ENCODE measurements at places on chromosomes 12 and 14.

DNA sequence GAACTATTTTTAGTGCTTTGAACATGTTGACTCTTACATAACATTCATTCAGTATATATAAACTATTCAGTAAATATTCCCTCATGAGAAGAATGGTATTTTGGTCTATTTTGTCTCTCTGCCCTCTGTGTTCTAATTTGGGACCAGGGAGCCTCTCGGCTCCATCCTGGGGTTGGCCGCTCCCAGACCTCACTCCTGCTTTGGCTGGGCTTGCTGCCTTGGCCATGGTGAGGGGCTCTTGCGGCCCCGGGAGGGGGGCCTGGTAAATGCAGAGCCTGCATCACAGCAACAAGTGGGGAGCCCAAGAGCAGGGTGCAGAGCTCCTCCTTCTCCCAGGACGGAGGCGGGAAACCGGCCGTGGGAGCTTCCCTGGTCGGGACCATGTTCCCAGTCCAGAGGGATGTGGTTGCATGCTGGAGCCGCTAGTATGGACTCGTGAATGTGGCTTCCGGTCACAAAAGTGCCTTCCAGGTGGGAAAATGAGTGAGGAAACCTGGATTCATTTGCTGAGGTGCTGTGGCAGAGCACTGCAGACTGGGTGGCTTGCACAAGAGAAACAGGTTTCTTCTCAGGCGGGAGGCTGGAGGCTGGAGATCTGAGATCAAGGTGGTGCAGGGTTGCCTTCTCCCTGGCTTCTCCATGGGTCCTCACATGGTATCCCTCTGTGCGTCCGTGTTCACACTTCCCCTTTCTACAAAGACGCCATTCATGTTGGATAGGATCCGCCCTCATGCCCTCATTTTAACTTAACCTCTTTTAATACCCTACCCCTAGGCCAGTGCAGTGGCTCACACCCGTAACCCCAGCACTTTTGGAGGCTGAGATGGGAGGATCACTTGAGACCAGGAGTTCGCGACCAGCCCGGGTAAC, 250.2 kb downstream of the CACNA1C start:
- no peak for DNase-seq

GRCh38 chr14:81298122-81298521, 77.4 kb upstream of the GTF2A1 start:
- DNase-seq: no peak

DNA sequence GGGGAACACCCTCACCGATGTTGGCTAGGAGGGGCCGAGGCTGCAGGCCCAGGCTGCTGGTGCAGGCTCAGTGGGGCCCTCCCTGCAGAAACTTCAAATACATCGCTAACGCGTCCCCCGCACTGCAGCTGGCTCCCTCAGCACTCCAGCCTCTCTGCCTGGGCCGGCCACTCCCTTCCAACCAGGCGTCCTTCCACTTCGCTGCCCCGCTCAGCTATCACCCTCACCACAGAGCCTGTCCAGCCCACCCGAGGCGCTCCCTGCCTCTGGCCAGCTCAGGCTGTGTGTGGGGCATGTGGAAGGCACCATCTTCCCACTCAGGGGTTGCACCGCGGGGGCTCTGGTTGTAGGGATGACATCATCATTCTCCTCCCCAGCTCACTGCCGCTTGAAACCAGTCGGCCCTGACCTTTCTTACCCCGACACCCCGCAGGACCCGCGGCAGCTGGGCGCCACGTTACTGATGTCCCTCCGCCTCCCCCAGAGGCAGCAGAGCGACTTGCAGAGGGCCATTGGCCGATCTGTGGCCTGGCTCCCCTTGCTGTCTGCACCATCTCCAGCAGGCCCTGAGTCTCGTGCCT, 199.9 kb upstream of the RTL1 start:
- no peak for DNase-seq

- peak; percentile 41 for DNase-seq
These were observed 149.5 kb downstream of the SLC6A15 start for GRCh38 chr12:84763107-84763506.

DNA sequence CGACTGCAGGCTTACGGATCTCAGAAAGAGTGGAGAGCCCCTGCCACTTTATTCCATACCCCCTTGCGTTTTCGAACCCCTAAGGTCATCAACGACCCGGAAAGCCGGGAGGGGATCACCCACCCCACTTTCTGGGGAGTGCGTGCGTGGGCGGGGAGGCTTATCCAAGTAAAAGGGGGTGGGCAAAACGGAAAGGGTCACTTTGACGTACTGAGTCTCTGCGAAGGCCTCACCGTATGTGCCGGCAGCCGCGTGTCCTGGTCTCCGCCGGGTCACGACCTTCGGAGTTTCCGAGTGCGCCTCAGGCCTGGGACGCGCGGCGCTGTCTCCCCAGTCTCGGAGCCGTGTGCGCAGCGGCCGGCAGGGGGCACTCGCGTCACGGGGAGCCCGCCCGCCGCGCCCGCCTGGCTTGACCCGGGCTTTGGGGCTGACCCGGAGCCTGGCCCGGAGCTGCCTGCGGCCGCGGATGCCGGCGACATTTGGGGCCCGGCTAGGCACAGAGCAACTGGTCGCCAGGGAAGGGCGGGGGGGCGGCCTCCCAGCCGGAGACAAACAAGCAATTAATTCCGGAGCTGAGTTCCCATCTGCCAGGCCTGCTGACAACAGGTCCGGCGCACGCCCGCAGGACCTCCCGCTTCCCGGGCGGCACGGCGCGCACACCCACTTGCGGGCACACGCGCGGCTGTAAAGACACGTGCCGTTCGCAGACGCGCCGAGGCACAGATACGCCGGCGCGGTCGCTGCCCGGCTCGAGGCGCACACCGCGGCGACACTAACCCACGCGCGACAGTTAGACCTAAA, 890 bp upstream of the KIF26A start:
- peak; percentile 63 for DNase-seq

DNA sequence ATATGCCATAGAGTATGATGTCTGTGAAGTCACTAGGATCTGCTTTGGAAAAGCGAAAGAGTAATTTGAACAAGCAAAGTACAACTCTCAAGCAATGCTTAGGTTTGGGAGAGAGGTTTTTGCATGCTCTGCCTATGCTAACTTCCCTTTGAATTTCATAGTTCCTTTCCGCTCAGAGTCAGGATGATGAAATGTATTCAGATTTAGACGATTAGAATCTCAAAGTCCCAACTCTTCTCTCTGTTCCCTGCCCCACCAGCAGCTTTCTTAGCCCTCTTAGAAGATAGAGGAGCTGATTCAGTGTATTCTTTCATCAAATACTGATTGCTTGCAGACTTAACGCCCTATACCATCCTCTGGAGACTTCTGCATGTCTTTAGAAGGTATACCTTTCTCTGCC, 11.5 kb downstream of the RAB5B start:
- no peak for DNase-seq

- no peak for DNase-seq
These were observed 21.0 kb upstream of the KRT18 start for GRCh38 chr12:52927964-52928363.

- DNase-seq: no peak
These were observed 151.8 kb downstream of the UNC79 start for GRCh38 chr14:93582516-93582915.

GRCh38 chr12:41903014-41903708, 241.5 kb downstream of the GXYLT1 start:
- DNase-seq: no peak

GRCh38 chr12:77928078-77928477, 97.4 kb downstream of the NAV3 start:
- no peak for DNase-seq

- DNase-seq: no peak
These were observed 13.7 kb downstream of the SIX4 start for GRCh38 chr14:60710494-60710893.

GRCh38 chr14:76413962-76414600, 38.1 kb downstream of the ESRRB start:
- DNase-seq: no peak

DNA sequence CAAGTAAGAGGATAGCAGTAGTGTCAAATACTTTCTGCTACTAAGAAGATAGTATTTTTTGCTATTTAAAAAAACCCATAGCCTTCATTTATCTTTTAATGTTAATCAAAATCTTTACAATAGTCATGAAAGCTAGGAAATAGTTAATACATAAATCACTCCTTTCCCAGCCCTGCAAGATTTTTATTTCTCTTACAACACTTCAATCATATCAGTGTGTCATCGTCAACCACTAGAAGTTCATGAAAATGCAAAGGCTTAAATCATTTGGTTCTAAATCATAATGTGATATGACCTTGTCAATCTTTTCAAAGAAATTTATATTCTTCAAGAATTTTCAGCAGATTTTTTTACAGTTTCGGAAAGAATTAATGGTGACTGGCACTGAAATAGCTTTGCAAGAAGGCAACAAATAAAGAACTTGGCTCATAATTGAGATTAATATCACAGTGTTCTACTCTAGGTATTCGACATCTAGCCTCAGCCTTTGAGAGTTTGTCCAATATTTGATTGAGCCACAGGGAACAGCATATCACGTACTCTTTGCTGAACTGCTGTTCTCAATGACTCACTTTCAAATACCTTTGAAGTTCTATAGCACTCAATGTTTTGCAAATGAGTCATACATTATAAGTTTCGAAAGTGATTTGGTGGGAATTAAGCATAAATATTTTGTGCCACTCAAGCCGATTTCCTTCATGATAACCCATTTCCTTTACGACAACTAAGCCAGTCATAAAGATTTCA, 384.0 kb upstream of the FOXG1 start:
- peak; percentile 96 for DNase-seq

DNA sequence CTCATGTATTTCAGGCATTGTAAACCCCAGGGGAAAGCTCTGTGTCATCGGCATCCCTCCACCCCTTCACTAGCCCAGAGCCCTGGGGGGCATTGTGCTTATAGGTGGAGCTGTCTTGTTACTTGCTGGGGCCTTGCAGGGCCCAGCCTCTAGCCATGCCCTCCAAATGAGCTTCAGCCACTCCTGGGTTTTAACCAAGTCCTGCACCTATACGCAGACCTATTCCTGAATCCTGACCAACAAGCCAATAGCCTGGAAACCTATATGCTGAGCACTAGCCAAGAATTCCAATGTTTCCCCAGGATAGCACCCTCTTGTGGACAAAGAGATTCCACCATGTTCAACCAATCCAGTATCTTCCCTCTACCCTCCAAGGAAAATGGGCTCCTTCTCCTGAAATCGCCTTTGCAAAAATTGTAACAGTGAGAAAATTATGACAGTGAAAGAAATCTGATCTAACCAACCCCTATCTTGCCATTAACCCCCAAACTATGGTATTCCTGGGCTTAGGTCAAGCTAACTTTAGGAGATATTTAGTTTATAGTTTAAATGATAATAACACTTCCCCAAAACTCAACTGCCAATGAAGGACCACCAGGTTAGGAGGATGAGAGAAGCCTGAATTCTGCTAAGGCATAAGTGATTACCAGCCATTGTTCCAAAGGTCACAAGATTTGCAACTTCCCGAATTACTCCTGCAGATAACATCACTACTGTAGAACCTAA, 55.5 kb downstream of the TTC7B start:
- peak; percentile 59 for DNase-seq

- peak; percentile 41 for DNase-seq
These were observed 132.3 kb upstream of the CRY1 start for GRCh38 chr12:107225635-107226034.

GRCh38 chr14:23129759-23130316, 10.8 kb upstream of the CEBPE start:
- DNase-seq: no peak

DNA sequence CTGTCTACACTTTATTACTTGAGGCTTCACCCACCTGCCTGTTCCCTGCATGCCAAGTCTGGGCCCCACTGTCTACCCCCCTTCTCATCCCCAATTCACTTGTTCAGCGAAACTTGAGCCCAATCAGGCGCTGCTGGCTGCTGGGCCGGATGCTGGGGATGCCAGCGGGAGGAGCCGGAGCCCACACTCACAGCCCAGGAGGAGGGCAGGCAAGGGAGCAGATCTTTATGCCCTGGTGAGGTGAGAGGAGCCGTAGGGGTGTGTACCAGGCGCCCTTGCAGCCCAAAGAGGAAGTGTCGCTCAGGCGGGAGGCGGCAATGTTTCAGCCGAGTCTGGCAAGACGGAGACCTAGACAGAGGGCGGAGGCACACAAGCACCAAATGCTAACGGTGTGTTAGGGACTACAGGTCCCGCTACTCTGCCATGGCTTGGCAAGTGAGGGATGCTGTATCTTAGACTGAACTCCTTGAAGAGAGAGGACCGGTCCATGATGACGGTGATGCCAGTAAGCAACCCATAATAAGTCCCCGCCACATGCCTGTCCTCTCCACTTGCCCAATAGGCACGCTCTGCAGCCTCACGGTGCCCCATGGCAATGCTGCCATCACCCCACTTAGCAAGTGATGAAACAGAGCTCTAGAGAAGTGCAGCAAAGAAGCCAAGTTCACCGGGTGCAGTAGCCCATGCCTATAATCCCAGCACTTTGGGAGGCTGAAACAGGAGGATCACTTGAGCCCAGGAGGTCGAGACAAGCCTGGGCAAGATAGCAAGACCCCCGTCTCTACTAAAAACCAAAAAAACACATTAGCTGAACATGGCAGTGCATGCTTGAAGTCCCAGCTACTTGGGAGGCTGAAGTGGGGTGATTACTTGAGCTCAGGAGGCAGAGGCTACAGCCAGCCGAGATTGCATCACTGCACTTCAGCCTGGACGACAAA, 41.6 kb downstream of the LRRC74A start:
- DNase-seq: no peak

- DNase-seq: no peak
These were observed 7.2 kb downstream of the KLHL33 start for GRCh38 chr14:20428802-20429201.

DNA sequence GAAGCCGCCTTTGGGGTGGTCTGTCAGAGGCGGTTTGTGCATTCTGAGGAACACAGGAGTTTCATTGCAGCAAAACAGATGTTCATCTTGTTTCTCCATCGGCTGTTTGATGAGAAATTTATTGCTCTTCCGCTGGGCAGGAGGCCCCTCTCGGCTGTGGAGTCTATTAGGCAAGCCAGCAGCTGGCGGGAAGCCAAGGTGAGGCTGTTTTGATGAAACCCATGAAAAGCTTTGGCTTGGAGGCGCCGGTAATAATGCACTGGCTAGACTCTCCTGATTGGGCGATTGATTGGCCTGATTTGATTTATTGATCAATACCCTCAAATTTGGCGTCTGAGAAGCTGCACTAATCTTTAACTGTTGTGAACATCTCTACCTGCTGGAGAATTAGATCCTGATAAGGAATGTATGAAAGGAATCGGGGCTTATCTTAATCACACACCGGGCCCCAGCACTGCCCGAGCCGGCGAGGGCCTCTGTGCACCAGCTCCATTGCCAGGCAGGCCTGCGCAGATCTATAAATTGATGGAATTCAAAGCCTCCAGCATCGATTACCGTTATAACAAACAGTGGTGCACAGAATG, 187.7 kb downstream of the PHETA1 start:
- DNase-seq: peak; percentile 71

Measured in choroid plexus epithelial cell (primary cell).